ENCODE measurements at places on chromosomes 16 and 17.

- H3K27me3 ChIP-seq: peaks cover 1% of the 10 kb centered on the region
- no peaks in the 10 kb centered on the region for H3K36me3 ChIP-seq
- H3K27ac ChIP-seq: no peak overlapping the region
- H3K4me3 ChIP-seq: no peak overlapping the region
- DNase-seq: no peak
Measured at GRCh38 chr16:75217389-75217851, 1.4 kb upstream of the CTRB1 start.

DNA sequence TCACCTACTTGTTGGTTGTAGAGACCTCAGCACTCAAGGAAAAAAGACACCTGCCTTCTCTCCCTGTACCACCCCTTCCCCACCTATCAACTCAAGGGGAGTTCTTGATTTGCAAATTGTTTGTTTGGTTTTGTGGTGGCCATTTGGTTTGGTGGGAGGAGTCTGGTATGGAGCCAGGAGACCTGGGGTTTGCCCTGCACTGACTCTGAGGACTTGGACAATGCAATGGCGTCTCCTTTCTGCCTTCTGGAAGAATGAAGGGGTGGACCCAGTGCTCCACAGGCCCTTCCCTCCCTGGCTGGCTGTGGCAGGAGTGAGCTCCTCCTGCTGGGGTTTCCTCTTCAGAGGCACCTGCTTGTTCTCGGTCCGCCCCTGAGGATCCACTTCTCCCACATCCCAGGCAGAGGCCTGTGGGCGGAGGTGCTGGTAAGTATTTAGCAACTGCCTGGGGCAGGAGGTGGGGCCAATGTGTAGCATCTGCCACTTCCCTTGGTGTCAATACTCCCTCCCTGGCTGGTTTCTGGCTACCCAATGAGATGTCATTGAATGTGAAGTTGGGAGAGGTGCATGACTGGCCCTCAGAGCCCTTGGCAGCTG is 164.5 kb downstream of the NTN1 start:
- H3K4me3 ChIP-seq: no peak overlapping the region
- H3K4me1 ChIP-seq: no peaks in the 10 kb centered on the region
- no peak overlapping the region for H3K27ac ChIP-seq
- H3K36me3 ChIP-seq: no peaks in the 10 kb centered on the region
- DNase-seq: no peak

DNA sequence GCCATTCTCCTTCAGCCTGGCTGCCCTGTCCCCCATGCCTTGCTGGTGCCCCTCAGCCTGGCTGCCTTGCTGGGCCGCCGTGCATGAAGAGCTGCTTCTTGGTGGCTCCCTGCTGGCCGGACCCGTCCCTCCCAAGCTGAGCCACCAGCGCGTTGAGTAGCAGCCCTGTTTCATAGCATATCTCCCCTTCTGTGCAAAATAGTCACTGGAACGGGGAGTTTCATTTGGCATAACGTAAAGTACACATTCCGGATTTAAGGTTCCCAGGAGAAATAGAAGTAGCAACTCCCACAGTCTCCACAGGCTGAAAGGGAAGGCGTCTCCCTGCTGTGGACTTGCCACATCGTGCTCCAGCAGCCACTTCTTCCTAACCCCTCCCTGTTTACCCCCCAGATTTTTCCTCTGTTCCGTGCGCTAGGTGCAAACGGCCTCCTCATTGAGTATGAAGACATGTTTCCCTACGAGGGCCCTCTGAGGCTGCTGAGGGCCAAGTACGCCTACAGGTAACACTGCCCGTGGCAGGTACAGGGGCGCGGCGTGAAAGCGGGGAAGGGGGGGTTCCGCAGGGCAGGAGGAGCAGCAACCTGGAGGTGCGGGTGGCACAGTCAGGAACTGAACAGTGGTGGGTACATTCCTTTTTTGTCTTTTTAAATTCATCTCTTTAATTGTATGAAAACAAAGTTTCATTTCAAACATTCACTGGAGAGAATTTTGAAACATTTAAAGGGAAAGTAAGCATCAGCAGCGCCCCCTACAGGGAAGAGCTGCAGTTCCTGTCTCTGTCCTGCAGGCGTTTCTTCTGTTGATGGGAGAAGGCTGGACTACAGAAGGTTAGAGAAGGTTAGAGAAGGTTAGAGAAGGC is 5.8 kb upstream of the OGFOD3 start:
- peak; percentile 36 for DNase-seq
- peak overlapping the region; percentile 25 for H3K27ac ChIP-seq
- H3K4me3 ChIP-seq: no peak overlapping the region
- no peaks in the 10 kb centered on the region for H3K27me3 ChIP-seq
- peaks cover 18% of the 10 kb centered on the region for H3K4me1 ChIP-seq

GRCh38 chr17:2071455-2072281 is 16.8 kb downstream of the HIC1 start:
- DNase-seq: no peak
- peak overlapping the region; percentile 92 for H3K27ac ChIP-seq
- peak overlapping the region; percentile 37 for H3K4me3 ChIP-seq
- peaks cover 50% of the 10 kb centered on the region for H3K4me1 ChIP-seq
- H3K36me3 ChIP-seq: peaks cover 45% of the 10 kb centered on the region

DNA sequence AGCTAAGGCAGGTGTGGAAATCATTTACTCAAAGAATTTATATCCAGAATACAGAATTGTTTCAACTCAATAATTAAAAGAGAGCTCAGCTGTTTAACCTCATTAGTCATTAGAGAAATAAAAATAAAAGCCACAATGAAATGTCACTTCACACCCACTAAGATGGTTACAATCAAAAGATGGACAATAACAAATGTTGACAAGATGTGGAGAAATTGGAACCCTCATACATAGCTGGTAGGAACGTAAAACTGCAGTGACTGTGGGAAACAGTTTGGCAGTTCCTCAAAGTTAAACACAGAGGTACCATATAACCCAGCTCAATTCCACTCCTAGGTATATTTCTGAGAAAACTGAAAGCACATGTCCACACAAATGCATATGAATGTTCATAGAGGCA is 49.8 kb downstream of the NDEL1 start:
- H3K27ac ChIP-seq: no peak overlapping the region
- H3K4me1 ChIP-seq: no peaks in the 10 kb centered on the region
- DNase-seq: no peak

All from activated T-helper 1 cell treated with anti-CD3 and anti-CD28 coated beads, Interleukin-12 subunit alpha, Interleukin-12 subunit beta, Interleukin-2, Interleukin-4 antibody, amounts not matched to agents 30 ng/mL and 10 ng/mL and 1 ng/mL, durations not matched to agents 14 hours and 24 hours and 36 hours (primary cell).